ENCODE measurements at places on chromosomes 2 and 18.

DNA sequence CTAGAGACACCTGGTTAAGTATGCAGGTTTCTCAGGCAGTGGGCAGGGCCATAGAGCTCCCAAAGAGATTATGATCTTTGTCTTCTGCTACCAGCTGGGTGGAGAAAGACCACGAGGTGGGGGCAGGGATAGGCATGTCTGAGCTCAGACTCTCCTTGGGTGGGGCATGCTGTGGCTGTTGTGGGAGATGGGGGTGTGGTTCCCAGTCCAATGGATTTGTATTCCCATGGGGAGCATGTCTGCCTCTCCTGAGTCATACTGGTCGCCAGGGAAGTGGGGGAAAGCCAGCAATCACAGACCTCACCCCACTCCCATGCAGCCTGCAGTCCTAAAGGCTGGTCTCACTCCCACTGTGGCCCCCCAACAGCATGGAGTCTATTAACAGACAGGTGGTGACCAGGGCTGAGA is 31.4 kb upstream of the RHOB start:
- DNase-seq: no peak

- DNase-seq: no peak
Measured at GRCh38 chr2:207767461-207768167, 2.1 kb downstream of the FZD5 start.

DNA sequence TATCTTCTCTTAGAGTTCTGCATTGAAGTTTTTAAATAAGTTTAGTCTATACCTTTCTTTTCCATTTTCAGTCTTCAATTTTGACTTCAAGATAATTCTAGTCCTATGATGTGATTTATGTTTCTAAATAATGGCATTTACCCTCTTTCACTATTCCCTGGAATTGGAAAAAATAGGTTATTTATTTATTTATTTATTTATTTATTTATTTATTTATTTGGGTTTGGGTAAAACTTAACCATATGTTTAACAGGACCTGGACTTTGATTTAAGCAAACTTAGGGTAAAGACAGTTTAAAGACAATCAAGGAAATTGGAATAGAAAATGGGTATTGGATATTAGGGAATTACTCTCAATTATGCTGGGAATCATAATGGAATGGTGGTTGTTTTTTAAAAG is 182.1 kb downstream of the RPIA start:
- DNase-seq: no peak

DNA sequence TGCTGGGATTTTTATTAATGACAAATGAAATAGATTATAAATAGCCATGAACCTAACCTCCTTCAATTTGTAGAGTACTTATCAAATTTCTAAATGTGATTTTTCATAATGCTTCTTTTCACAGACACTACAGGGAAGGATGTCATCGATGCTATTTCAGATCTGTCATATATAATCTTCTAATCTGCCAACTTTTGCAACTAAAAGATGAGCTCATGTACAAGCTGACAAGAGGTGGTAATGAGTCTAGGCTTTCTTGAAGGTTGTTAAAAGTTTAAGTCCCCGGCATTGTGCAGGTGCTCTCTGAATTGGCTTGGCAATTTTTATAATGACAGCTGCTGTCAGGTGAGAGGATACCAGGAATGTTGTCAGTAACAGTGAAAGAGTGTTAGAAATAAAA is 320.4 kb downstream of the LRRTM4 start:
- DNase-seq: no peak

GRCh38 chr2:168009900-168010299 is 237.5 kb downstream of the STK39 start:
- DNase-seq: no peak

DNA sequence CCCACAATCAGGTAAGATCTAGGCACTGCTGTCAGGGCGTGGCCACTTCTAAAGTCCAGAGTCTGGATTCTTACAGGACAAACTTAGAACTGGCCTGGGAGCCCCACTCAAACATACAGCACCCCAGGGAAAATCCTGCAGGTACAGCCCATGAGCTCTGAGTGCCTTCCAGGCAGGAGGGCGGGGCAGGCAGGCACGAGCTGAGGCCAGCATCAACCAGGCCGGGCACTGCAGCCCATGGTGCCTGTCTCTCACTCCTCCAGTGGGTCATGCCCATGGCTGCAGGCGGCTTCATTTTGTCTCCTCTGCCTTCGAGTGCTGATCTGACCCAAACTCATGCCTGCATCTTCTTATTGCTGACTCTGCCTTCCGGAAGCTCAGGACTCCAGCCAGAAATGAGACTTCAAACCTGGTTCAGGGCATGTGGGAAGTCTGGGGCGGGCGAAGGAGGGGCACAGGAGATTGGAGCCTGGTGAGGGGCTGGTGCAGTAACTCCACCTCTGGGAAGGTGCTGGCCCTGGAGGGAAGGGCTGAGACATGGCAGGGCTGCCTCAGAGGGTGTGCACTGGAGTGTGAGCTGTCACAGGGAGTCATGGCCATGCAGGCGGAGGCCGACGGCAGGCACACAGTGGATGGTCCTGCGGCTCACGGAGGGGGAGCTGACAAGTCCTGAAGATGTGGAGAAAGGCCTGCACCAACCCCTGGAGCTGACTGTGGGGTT is 40.5 kb downstream of the HS6ST1 start:
- no peak for DNase-seq
